ENCODE measurements at places on chromosomes 2 and 18.

DNA sequence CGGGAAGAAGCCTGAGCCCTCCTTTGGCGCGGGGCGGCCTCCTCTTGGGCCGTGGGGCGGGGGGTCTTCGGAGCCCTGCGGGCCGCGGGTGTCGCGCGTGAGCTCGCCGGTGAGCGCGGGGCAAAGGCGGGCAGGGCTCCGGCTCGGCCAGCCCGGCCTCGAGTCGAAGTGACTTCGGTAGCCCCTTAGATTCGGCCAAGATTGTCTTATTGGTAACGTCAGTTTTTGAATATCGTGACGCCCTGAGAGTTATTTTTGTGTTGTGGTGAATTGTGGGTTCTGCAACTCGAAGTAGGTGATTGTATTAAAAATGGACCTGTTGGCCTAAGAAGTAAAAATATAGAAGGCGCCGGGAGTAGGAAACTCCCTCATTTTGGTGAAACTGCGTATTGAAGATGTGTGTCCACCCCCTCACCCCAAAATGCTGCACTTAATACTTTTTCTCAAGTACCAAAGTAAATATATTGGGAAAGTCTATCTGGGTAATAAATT is 669 bp downstream of the MARCHF7 start:
- no peak for DNase-seq

DNA sequence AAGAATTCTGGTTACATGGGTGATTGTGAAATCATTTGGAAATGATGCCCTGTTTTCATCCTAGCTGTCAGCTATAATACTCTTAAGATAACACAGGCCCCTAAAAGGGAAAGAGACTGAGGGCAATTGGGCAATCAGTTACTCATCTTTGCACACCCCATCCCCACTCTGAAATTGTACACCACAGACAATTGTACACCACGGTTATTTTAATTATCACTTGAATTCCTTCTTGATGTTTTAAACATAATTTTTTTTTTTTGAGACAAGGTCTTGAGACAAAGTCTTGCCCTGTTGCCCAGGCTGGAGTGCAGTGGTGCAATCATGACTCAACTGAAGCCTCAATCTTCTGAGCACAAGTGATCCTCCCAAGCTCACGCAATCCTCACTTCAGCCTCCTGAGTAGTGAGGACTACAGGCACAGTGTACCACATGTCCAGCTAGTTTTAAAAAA is 862.4 kb upstream of the ACVR2A start:
- no peak for DNase-seq

DNA sequence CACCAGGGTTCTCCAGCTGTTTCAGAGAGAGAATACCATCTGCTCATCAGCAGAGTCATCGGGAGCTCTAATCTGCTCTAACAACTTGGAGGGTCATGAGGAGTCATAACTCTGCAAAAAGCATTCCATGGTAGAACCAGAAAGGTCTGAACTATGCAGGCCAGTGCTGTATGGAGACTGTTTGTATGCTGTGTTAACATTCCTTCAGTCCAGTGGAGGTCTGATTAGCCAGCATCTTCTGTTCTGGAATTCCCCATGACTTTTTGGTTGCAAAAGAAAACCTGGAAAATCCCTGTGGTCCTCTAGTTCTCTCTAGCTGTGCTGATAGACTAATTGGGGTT is 9.4 kb upstream of the ITGB6 start:
- DNase-seq: no peak

DNA sequence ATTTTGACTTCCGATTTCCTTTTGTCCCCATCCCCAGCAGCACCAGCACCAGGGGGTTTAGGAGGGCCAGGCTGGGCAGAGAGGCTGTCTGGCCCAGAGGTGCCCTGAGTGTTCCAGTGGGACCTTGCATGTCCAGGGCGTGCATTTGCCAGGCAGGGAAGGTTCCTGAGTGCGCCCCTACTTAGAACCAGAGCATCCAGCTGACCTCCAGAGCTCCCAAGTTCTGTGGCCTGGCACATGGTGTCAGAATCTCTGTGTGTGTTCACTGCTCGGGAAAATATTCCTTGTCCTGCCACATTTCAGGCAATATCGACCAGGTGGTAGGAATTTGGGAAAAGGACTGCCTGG is 5.5 kb downstream of the SIX3 start:
- no peak for DNase-seq

DNA sequence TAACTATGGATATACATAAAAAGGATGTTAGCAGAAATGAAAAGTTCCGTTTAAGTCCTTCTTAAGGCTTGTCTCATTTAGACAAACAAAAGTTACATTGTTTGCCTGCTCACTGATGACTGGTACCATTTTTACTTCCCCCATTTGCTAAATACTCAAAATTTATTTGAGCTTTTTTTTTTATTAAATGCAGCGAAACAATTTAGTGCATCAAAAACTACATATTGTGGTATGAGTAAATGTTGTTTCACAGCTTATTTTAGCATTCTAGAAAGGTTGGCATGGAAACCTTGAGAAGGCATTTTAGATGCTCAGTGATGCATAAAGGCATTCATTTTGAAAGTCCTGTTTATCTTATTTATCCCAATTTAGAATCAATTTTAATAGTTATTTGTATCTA is 100.0 kb downstream of the MAP2 start:
- DNase-seq: no peak

DNA sequence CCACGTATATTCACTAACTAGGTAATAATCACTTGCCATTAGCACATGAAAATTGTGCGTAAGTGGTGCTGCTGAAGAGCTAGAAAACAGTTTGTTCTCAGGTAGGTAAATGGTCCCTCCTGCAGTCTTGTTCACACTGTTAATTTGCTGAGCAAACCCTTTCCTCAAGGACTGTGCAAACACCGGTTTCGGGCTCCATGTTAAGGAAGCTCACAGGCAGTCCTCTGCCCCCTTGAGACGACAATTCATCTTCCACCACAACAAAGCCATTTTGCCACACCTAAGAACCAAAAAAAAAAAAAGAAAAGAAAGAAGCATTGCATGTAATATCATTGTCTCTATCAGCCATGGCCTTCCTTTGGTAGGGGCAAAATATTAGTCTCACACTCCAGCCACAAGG is 193.9 kb downstream of the BCL11A start:
- no peak for DNase-seq

- DNase-seq: no peak
Observed at GRCh38 chr2:67733517-67733916, 329.3 kb downstream of the C1D start.
